ENCODE measurements at places on chromosomes 13 and 19. TPM values are rescaled to one million over a fixed set of nuclear protein-coding genes. Genes with fewer than 3 reads are reported as not detected.

Gene KLF12
- polyA plus RNA-seq, result 4.1 TPM

Gene FOXO1
- 5.3 TPM for polyA plus RNA-seq

DNA sequence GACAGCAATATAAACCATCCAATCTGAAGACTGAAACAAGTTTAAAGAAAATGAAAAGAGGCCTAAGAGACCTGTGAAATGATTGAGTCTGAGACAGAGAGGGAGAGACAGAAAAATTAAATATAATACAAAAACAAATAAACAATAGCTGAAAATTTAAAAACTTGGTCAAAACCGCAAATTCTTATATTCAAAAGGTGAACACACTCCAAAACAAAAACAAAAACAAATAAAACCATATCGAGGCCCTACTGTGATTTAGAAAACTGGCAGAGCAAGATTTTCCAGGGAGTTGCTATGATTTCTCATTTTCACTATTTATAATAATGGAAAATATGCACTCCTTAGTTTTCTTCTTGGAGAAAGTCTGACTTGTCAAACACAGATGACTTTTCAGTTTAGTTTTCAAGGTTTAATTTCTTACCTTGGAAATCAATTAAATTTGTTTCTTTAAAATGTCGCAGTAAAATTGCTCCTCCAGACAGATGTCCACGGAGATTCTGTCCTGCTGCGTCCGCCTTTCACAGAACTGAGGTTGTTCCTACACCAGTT lies 1420.3 kb downstream of the UQCRFS1 start:
- no peak for DNase-seq

GRCh38 chr19:28184997-28185396 lies 1028.0 kb downstream of the UQCRFS1 start:
- DNase-seq, result no peak

GRCh38 chr19:17435218-17435617 lies 13.2 kb downstream of the TMEM221 start:
- DNase-seq, result no peak

GRCh38 chr13:103948426-103948825 lies 882.2 kb upstream of the SLC10A2 start:
- DNase-seq, result no peak

DNA sequence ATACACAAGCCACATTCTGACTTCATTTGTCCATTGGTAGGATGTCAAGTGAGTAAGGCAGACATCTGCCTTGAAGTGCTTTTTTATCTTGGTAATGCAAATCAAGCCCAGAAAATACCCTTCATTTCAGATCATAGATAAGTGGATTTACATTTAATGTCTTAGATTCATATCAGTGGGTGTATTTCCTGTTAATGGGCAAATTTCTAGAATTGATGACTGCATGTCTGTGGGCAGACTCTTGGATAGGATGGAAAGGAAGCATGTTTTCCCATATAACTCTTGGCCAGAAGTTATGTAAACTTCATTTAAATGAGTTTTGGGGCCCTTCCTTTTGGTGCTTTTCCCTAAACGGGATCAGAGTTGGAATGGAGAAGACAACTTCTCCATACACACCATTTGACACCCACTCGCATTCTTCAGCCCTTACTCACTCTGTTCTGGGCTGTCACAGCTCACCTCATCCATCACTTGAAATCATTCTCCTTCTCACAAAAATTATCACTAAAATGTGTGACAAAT lies 154.6 kb downstream of the FLT1 start:
- DNase-seq, result no peak

- DNase-seq, result no peak
Observed at GRCh38 chr19:14395710-14396336, 14.6 kb downstream of the ADGRE5 start.

- DNase-seq, result no peak
Observed at GRCh38 chr13:29677627-29678026, 82.1 kb upstream of the SLC7A1 start.

GRCh38 chr13:26198116-26198515 lies 24.0 kb downstream of the RNF6 start:
- no peak for DNase-seq

All from brain (organoid and tissue), 16 donors.